Activated T-cell treated with anti-CD3 and anti-CD28 coated beads, Interleukin-2, amount 50 U/mL, for 1 hour (primary cell): ENCODE measurements at places on chromosomes 3 and 15.

GRCh38 chr15:46091860-46092450 lies 457.1 kb downstream of the SQOR start:
- no peak for DNase-seq

GRCh38 chr3:177567833-177568232 lies 370.6 kb upstream of the TBL1XR1 start:
- no peak for DNase-seq

- no peak for DNase-seq
These were observed 53.1 kb downstream of the SLC4A7 start for GRCh38 chr3:27431116-27431515.

DNA sequence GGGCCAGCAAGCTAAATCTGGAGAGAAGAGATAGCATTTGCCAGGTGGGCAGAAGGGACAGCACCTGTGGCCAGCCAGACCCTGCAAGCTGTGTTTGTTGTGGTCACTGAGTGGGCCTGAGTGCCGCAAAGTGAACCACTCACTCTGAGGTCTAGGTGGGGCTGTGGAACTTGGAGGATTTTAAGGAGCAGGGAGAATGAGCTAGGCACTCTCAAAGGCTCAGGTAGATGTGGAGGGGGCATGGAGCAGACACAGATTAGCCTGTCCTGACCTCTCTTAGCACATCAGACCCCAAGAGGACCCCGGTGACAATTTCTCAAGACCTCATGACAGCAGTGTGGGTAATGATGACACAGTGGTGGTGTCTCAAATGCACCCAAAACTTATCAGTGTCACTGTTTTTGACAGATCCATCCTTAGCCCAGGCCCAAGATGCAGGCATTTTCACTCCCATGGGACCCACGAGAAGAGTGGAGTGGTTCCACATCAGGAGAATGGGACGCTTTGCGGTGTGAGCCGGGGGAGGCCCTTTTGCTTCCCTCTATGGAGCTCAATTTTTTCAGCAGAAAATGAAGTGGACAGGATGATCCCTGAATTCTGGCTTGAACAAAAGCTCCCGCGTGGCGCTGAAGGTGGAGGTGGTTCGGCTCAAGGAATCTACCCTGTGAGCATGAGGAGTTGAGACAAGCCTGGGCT lies 43.8 kb upstream of the TLE3 start:
- no peak for DNase-seq
